Testis (tissue), 5 donors: ENCODE measurements at places on chromosomes 5 and 9.
A peak's percentile ranks its signal among the peaks of the same experiment; 100 is the strongest.

DNA sequence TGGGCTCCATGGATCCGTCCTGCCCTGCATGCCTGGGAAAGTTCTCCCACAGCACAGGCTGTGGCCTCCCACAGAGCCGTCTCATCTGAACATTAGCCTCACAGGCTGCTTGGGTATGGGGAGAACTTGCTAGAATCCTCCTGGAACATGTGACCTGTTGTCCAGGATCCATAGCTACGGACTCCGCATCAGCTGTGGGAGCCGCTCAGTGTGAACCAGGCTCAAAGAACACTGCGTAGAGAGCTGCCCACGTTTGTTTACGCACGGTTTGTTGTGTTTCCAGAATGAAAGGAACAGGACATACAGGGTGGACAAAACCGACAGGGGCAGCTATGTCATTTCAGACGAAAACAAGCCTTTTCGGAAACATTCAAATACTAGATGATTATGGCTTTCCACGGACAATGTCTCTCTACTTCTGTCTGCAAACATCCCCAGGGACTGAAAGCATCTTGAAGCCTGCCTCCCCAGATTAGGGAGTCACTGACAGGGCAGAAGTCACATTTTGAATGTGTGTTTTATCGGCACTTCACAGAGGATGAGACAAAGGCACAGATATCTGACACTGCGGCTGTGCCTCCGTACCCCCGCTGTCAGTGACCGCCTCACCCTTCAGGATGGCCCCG, 390.3 kb downstream of the GADD45G start:
- DNase-seq = peak; percentile 77

DNA sequence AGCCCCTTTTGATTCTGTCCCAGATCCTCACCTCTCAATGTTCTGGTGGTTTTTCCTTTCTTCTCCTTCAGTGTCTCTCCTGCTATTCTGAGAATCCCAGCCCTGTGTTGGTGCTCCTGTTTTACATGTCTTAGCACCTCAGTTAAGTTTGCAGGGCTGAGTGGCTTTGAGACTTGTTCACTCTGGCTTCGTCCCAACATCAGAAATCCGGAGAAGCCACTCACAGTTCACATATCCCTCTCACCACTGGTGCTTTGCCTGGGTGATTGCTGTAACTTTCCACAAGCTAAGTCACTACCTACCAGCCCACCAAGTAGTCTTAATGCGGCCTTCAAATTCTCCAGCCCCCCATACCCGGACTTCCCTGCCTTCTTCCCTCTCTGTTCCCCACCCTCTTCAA, 40.2 kb downstream of the CYFIP2 start:
- DNase-seq = no peak

- DNase-seq = no peak
These were observed 312.2 kb downstream of the SPOCK1 start for GRCh38 chr5:137186759-137187461.

- no peak for DNase-seq
These were observed 64.8 kb downstream of the PIP5K1B start for GRCh38 chr9:68769852-68770251.

GRCh38 chr5:65808251-65808741, 86.3 kb downstream of the NLN start:
- no peak for DNase-seq

GRCh38 chr5:73564675-73565074, 764 bp downstream of the ANKRA2 start:
- no peak for DNase-seq

GRCh38 chr5:120164986-120165385, 299.1 kb upstream of the PRR16 start:
- DNase-seq = no peak

DNA sequence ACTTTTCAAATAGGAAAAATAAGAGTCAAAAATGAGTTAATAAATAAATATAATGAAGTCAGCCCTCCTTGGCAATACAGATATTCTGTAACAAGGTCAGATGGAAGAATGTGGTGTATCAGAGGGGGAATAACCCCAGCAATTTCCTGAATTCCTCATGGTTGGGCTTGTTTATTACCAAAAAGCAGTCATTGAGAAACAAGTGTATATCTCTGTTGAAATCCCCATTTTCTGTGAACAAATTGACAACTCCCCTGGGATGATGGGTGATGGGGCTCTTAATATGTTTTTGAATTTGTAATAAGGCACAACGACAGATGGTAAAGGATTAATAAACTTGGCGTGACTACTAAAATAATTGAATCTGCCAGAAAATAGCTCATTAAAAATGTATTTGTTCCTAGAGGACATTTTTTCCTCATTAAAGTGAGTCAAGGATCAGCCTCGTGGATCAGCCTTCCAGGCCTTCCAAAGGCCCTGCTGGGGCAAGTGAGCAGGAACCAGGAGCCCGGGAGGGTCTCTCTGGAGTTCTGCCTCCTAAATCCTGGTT, 34.2 kb downstream of the THBS4 start:
- DNase-seq = no peak

DNA sequence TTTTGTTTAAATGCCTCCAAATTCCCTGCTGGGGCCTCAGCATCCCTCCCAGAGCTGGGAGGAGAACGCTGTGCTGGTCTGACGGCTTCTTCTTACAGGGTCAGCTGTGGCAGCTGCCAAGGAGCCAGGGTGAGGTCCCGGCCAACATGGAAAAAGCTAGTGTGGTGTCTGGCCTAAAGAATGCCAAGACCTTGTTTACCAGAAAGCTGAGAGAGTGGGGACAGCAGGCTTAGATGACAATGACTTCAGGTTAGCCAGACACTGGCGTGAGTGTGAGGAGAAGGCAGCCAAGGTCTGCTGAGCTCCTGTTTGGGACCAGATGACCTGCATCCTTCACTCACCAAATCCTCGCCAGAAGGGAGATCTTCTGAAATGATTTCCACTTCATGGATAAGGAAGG, 112.5 kb downstream of the CRB2 start:
- no peak for DNase-seq

- no peak for DNase-seq
These were observed 545.8 kb upstream of the ARRDC3 start for GRCh38 chr5:91928754-91929521.

GRCh38 chr5:139930406-139930805, 112.7 kb downstream of the NRG2 start:
- no peak for DNase-seq

DNA sequence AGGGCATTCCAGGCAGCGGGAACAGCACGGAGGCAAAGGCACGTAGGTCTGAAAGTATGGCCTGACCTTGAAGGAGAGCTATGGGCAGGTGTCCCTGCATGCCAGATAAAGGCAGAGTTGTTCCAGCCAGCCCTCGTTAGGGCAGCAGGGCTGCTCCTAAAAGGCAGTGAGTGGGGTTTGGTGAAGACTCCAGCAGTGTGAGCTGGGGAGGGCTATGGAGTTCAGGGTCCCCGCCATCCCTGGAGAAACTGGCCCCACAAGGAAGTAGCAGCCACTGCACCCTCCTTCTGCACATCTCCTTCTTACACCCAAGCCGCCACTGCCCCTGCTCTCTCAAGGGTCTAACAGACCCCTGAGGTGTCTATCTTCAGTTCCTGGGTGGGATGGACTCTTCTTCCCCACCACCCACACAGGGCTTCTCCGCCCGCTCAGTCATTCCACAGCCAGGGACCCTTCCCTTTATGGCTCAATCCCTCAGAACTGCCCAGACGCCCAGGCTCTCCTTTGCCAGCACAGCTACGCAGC, 1.4 kb downstream of the AKNA start:
- DNase-seq = no peak

- peak; percentile 21 for DNase-seq
These were observed 586 bp upstream of the PDZD2 start for GRCh38 chr5:31638345-31638744.

- DNase-seq = no peak
These were observed 473.6 kb upstream of the FTMT start for GRCh38 chr5:121378046-121378445.

DNA sequence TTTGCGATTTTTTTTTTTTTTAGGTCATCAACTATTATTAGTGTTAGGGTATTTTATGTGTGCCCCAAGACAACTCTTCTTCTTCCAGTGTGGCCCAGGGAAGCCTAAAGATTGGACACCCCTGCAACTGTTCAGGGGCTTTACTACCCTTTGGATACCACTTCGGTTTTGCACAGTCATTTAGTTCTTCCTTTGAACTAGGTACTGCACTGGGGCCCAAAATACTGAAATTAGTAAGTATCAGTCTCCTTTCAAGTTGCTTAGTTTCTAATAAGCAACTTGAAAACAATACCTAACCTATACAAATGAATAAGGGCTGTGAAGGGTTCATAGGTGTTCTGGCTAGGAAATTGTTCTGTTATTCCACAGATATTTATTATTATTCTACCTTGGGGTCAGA, 45.3 kb downstream of the CWC27 start:
- no peak for DNase-seq

GRCh38 chr9:83384214-83384613, 154.0 kb downstream of the FRMD3 start:
- no peak for DNase-seq

DNA sequence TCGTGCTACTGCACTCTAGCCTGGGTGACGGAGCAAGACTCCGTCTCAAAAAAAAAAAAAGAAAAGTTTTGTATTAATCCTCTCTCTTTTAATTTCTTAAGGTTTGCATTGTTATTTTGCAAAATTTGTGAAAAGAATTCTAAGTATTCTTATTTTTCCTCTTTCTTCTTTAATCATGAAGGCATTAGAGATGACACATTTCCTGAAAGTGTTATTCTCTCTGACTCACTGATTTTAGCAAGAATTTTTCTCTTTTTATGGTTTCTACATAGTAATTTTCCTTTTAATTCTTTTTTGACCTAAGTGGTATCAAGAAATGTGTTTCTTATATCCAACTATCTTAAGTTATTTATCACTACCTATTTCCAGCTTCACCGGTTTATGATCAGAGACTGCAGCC, 78.0 kb downstream of the NSUN2 start:
- no peak for DNase-seq

GRCh38 chr5:139501381-139501780, 18.8 kb upstream of the STING1 start:
- no peak for DNase-seq

DNA sequence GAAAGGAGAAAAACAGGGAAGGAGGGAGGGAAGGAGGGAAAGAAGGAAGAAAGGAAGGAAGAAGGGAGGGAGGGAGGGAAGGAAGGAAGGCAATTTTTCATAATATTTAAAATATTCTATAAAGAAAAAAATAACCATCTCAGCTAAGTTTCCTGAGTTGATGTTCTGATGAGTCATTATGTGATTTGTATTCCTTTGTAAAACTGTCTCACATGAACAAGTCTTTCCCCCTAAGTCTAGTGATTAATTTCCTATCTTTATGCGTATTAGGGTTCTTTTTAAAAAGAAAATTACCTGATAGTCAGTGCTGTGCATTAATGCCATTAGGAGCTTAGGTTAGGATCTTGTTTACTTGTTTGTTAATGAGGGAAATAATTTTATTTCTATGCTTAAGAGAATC, 94.1 kb downstream of the RASEF start:
- DNase-seq = no peak

- no peak for DNase-seq
These were observed 9.9 kb downstream of the TEK start for GRCh38 chr9:27118916-27119315.

DNA sequence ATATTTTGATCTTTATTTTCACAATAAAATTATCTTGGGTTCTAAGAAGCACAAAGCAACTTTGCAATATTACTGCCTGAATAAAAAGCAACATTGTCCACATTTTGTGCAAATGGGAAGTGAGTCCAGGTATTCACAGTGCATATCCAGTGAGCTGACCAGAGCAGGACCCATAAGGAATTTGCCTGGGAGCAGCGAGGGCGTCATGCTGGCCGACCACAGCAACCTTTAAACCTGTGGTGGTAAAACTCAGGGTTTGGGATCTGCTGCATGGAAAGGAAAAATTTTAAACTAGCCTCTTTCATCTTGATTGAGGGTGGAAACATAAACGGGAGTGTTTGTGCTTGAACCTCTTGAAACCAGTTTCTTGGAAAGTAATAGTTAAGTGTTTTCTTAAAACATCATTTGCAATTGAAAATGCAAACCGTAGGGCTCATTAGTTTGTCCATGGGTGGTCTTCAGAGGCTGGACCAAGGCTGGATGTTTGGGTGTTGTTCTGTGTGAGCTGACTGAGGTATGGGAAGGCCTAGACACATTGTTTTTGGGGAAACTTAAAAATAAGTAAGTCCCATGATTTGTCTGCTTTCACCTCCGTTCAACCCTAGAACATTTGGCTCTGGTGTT, 85.0 kb upstream of the ANKH start:
- no peak for DNase-seq

GRCh38 chr5:94111209-94112004, 370.0 kb upstream of the POU5F2 start:
- peak; percentile 98 for DNase-seq

GRCh38 chr9:16150938-16151650, 598.3 kb downstream of the CCDC171 start:
- DNase-seq = no peak

- no peak for DNase-seq
These were observed 1930.5 kb downstream of the EFNA5 start for GRCh38 chr5:105740242-105740641.

DNA sequence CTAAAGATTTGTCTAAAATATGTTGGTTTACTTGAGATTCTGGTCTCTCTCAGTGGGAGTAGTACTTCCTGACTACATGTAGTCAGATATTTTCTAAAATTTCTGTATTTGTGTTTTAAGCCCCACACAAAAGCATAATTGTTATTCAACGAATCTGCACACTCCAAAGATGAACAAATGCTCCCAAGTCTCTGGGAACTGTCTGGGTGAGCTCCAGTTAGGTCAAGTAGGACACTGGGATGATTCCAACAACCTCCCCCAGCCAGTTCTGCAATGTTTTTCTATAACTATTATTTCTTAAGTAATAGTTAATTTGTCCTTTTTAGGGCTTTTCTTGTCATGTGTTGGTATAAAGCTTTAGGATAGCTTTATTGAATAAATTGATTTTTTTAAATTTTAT, 174.6 kb downstream of the FAM174A start:
- peak; percentile 66 for DNase-seq

DNA sequence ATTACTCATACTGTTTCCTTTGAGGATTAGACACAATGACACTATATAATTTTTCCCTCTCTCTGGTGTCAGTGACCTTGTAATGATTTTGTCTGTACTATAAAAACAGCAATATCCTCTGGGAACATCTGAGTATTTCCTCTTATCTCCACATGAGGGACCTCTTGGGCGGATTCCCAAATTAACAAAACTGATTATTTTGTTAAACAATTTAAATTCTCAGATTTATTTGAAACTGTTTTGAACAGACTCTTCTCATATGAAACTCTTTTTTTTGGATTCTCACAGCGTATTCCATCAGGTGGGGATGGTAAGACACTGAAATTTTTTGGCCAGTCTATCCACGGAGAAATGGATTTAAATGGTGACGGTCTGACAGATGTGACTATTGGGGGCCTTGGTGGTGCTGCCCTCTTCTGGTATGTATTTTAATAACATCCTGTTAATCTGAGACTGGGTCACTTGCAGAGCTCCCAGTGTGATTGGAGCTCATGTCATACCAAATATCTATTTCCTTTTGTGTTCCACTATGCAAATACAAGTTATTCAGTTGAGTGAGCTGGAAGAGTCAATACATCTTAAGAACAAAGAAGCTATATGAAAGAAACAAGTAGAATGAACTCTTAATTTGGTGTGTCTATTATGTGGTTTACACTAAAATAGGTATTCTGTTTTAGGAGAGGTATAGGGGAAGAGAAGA, 73.8 kb upstream of the ITGA2 start:
- peak; percentile 57 for DNase-seq
